ENCODE measurements at places on chromosomes 11 and 22. TPM values are rescaled to one million over a fixed set of nuclear protein-coding genes. Genes with fewer than 3 reads are reported as not detected.

DNA sequence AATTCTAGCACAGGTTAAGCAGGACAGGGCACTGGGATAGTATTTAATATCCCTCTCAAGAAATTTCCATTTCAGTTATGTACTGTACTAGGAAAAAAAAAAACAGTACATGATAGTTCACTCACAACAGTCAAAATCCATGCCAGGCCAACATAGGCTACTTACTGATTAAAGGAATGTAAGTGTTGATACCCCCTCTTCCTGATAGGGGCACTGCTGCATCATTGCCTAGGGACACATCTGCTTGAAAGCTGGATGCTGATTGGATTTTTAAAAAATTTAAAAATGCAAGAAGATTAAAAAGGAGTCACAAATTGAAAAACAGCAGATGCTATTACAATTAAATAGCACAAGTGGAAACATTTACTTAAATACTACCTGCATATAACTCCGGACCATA, 43.4 kb downstream of the APOL5 start:
- no peak for DNase-seq

DNA sequence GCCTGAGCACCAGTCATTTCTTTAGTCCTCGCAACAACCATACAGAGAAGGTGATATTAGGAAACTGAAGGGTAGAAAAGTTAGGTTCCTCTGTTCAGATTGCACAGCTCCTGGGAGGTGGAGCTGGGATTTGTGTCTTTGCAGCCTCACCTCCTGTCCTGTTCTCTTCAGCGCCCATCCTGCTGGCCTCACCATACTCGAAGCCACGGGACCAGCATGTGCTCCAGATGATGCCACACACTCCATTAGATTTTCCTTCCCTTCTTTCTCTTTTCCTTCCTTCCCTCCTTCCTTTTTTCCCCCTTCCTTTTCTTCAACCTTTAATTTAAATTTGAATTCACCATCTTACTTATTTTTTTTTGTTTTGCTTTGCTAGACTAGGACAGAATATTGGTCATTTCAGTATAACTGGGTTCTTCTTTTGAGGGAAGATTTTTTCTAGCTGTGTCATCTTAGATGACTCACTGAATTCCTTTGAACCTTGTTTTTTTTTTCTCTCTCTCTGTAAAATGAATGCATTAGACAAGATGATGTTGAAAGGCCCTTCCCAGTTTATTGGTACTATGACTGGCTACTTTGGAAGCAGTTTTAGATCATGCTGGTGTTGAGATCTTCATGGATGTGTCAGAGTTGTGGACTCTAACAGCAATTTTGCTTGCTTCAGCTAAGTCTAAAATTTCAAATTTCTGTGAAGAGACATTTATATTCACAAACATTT, 662.5 kb upstream of the TENM4 start:
- DNase-seq: no peak

DNA sequence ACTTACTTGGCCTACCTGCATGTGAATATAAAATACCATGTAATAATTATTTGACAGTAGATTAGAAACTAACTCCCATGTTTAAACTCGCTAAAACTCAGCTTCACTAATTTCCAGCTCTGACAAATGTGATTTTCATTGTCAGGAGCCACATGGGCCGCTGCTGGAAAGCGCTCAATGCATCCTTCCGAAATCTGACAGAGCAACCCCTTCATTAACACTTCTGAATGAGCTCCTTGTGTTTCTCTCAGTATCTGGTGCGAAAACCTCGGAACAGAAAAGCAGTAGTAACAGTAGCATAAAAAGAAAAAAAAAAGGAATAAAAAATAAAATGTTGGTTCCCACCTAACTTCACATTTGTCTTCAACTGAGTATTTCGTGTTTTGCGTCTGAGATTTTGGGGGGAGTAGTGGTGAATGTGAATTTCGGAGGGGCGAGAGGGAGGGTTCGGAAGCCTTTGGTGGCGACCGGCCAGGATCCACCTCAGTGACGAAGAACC, 710 bp downstream of the MTCH2 start:
- DNase-seq: no peak

DNA sequence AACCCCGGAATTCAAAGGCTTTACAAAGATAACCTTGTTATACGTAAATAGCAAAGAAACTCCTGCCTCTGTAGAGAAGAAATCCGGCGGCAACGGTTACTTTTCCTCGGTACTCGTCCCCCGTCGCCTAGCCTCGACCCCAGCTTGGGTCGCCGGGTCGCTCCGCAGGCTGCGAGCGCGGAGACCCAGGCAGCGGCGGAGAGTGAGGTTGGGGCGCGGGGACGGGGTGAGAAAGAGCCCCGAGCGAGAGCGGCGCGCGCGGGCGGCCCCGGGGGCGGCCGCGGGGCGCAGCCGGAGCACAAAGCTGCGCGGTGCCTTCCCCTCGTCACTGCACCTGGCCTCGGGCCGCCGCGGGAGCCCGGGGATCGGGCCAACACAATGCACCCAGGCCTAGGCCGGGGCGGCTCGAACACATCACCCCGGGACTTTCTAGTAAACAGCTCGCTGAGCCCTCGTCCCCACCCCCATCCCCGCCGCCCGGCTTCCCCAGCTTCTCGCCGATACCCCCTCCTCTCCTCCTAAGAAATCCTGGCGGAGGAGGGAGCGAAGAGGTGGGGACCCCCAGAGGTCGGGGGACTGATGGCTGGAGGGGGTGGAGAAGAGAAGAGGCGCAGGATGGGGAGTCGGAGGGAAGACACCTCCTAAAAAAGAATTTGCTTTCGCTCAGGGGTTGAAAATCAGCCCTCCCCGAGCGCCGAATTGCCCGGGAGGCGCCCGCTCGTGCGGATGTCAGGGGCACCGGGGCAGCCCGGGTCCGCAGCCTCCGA, 845 bp downstream of the MPPED2 start:
- no peak for DNase-seq

DNA sequence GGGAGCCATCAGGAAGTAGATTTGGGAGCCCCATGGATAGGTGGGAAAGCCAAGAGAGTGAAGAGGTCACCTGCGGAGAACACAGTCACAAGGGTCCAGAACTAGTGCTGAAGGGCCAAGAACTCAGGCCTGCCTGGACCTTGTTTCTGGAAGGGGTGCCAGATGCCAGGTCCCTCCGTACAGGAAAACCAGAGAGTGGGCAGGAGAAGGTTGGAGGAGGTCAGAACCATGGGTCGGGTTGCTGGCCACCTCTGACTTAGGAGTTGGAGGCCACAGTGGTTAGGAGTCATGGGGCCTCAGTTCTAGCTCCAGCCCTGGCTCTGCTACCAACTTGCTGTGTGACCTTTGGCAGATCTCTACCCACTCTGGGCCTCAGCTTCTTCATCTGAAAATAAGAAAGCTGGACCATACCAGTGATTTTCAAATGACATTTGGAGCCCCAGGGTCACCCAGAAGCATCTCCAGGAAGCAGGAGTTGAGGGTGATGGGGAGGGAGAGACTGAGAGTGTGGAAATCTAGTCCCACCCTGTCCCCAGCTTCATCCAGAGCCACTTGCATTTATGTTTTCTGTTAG, 20.8 kb upstream of the TUB start:
- DNase-seq: no peak

Gene CHRM1
- 0.70 TPM for polyA plus RNA-seq

Gene SCN3B
- polyA plus RNA-seq: 4.5 TPM
